Left kidney (tissue), 8 donors: ENCODE measurements at places on chromosomes 12 and 14. TPM values are rescaled to one million over a fixed set of nuclear protein-coding genes. Genes with fewer than 3 reads are reported as not detected.

SDS gene
- polyA plus RNA-seq: 0.23 TPM

PPP1R1A gene
- 52.6 TPM for polyA plus RNA-seq

LHX5 gene
- polyA plus RNA-seq: not detected

FAM234B gene
- polyA plus RNA-seq: 13.0 TPM

PRB2 gene
- polyA plus RNA-seq: 1.5 TPM

KRT6C gene
- polyA plus RNA-seq: not detected

CCDC198 gene
- 473 TPM for polyA plus RNA-seq

NINJ2 gene
- polyA plus RNA-seq: 1.3 TPM

SLCO1B1 gene
- polyA plus RNA-seq: not detected

AKAP6 gene
- 2.9 TPM for polyA plus RNA-seq

CYP27B1 gene
- polyA plus RNA-seq: 2.0 TPM

TRIP11 gene
- 45.8 TPM for polyA plus RNA-seq

B4GALNT3 gene
- polyA plus RNA-seq: 18.3 TPM

DCAF4 gene
- polyA plus RNA-seq: 19.6 TPM

SLC39A2 gene
- 1.3 TPM for polyA plus RNA-seq

AP5M1 gene
- polyA plus RNA-seq: 65.8 TPM
